ENCODE measurements at places on chromosomes 1 and 21. TPM values are rescaled to one million over a fixed set of nuclear protein-coding genes. Genes with fewer than 3 reads are reported as not detected.

Gene EIF2D
- 47.5 TPM for total RNA-seq

Gene ASAP3
- 3.9 TPM for total RNA-seq

Gene CFAP45
- total RNA-seq = not detected

Gene GOLT1A
- total RNA-seq = 1.2 TPM

Gene SPRR2A
- total RNA-seq = not detected

Gene ARMH1
- total RNA-seq = 3.6 TPM

Gene GPX7
- total RNA-seq = 21.9 TPM

Gene USF1
- total RNA-seq = 103 TPM

- H3K4me1 ChIP-seq = no peaks in the 10 kb centered on the region
- DNase-seq = no peak
- H3K4me3 ChIP-seq = no peak overlapping the region
- H3K27ac ChIP-seq = no peak overlapping the region
Observed at GRCh38 chr1:51019811-51020210, 49.8 kb downstream of the CDKN2C start.

DNA sequence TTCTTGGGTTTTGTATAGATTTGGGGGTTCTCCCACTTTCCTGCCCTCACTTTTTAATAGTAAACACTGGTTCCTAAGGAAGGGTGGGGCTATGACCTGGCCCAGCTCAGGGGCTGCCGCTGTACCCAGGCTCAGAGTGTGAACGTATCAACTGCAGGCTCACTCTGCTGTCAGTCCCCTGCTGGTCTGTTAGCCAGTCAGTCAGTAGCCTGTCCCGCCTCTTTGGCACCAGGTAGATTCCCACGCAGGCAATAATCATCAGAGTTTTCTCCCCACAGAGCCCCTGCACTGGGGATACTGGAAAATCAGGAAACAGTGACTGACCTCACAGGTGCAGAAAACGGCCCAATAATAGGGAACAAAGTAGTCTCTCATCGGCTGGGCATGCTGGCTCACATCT lies 15.0 kb upstream of the ALPL start:
- peaks cover 4% of the 10 kb centered on the region for H3K4me1 ChIP-seq
- no peak for DNase-seq
- no peak overlapping the region for H3K27ac ChIP-seq
- H3K36me3 ChIP-seq = no peaks in the 10 kb centered on the region
- H3K27me3 ChIP-seq = no peaks in the 10 kb centered on the region

- no peak overlapping the region for H3K27ac ChIP-seq
- no peak overlapping the region for H3K4me3 ChIP-seq
- H3K27me3 ChIP-seq = no peaks in the 10 kb centered on the region
- peaks cover 27% of the 10 kb centered on the region for H3K4me1 ChIP-seq
- DNase-seq = peak; percentile 67
Observed at GRCh38 chr1:5718831-5719632, 273.2 kb downstream of the NPHP4 start.

DNA sequence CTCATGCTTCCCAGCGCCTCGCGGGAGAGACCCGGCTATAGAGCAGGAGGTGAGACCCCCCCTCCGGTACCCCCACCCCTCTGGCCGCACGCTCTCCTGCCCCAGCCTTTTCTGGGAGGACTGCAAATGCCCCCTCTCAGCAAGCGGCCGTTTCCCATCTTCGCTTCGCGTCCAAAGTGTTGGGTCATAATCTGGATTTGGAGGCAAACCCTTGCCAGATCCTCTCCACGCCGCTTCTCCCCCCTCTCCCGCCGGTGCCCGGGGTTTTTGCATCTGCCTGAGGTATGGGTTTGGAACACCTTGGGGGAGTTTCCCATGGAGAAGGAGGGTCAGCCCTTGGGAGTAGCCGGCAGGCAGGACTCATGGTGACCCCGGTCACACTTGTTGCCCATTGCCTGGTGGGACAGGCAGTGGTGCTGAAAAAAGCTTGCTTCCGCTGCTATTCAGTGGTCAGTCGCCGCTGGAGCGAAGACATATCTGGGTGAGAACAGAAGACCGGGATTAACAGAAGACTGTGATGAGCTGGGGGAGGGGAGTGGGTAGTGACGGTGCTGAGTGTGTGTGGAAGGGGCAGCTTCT lies 935 bp downstream of the KCNK2 start:
- peaks cover 99% of the 10 kb centered on the region for H3K27me3 ChIP-seq
- H3K27ac ChIP-seq = no peak overlapping the region
- peak overlapping the region; percentile 70 for H3K4me3 ChIP-seq
- peak; percentile 61 for DNase-seq

DNA sequence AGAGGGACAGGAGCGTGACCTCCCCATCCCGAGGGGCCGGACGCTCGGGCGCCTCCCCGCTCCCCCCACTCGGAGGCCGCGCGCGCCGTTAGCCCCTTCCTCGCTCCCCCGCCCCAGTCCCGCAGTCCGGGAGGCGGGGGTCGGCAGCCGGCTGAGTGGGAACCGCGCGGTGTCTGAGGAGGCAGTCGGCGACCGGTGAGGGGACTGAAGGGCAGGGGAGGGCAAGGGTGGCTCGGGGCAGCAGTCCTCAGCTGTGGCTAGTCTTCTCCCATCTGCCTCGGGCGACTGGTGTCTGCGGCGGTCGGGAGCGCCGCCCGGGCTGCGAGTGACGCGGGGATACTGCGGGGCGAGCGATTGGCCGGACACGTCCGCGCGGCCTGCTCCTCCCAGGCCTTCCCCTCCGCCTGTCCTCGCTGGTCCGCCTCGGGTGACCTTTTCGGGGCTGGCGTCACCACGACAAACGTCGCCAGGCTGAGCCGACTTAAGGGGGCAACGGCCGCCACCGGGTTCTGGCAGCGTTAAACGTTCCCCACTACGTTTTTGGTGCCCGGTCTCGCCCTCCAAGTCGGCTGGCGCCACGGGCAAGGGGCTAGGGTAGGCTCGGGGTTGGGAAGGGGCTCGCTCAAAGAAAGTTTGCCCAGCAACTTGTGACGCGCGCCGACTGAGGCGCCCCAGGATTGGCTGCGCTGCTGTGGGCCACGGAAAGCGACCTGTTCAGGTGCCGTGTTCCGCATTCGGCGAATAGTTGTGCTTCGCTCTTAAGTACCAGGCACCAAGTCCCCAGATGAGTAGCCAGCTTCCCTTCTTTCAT lies 538 bp downstream of the ZNF672 start:
- H3K4me3 ChIP-seq = peak overlapping the region; percentile 87
- H3K27ac ChIP-seq = peak overlapping the region; percentile 91
- DNase-seq = peak; percentile 96
- H3K4me1 ChIP-seq = peaks cover 8% of the 10 kb centered on the region

- no peaks in the 10 kb centered on the region for H3K36me3 ChIP-seq
- no peak for DNase-seq
- H3K4me1 ChIP-seq = peaks cover 20% of the 10 kb centered on the region
- no peak overlapping the region for H3K4me3 ChIP-seq
- no peaks in the 10 kb centered on the region for H3K27me3 ChIP-seq
- no peak overlapping the region for H3K27ac ChIP-seq
Observed at GRCh38 chr1:78843546-78843945, 163.0 kb downstream of the ADGRL4 start.

DNA sequence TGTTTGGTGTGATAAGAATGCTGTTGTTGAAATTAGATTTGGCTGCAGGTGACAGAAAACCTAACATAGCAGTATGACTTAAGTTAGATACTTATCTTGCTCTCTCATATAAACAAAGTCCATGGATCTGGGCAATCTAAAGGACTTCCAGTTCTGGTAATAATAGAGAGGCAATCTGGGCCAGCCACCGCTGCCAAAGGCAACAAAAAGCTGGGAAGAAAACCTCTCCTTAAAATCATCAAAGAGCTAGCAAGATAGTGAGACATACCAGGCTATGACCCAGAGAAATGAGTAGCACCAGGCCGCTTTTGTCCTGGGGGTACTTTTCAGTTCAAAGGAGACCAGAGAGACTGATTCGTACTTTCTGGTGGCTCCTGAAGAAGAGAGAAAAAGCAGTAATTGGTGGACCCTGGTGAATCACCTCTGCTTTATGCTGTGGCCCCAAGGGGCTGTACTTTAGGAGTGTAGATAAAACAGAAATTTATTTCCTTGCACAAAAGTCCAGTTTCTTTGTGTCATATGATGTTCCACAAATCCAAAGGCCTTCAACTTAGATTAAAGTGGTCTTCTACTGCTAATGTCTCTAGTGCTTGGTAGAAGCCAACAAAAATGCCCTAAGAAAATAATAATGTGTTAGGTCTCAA lies 125.4 kb downstream of the TBX19 start:
- H3K27me3 ChIP-seq = no peaks in the 10 kb centered on the region
- no peak overlapping the region for H3K27ac ChIP-seq
- no peaks in the 10 kb centered on the region for H3K4me1 ChIP-seq
- H3K36me3 ChIP-seq = no peaks in the 10 kb centered on the region
- H3K4me3 ChIP-seq = no peak overlapping the region

- H3K36me3 ChIP-seq = no peaks in the 10 kb centered on the region
- peaks cover 16% of the 10 kb centered on the region for H3K4me1 ChIP-seq
- no peak overlapping the region for H3K27ac ChIP-seq
- peak; percentile 60 for DNase-seq
- H3K4me3 ChIP-seq = no peak overlapping the region
Observed at GRCh38 chr1:50973875-50974617, 4.0 kb downstream of the CDKN2C start.

GRCh38 chr1:5685446-5686040 lies 306.7 kb downstream of the NPHP4 start:
- H3K4me1 ChIP-seq = peaks cover 12% of the 10 kb centered on the region
- DNase-seq = no peak
- H3K27me3 ChIP-seq = no peaks in the 10 kb centered on the region

DNA sequence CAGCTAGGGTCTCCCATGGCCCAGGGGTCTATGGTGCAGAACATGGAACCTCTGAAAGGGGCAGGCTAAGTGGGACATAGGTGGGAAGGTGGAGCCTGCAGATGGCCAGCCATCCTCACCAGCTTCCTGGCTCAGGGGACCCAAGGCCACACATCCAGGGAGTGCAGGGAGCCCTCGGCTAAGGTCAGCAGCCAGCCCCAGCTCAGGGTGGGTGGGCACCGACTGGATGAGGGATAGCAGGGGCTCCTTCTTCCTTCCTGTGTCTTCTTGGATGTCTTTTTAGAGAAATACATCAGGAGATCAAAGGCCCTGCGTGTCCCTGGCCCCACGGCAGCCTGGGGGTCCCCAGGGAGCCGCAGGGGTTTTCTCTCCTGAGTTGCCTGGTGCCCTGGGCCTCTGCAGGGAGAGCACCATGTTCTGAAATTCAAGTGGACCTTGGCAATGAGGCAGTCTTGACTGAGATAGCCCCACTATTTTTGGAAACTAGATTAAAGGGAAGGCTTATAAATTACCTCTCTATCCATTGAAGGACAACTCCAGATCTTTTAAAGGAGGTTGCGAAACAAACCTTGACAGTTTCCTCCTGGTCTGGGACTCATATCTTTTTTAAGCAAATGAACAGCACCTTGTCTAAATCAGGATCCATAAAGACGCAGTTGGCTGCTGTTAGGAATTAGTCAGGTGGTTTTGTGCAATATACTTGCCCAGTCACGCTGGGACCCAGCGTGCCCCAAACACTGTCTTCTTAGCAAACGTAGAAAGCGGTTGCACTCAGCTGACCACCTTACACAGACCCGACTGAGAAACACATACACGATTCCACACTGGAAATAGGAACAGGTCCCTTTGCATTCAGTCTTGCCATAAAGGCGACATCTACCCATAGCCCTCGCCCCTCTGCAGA lies 242.3 kb downstream of the TOMM20 start:
- no peaks in the 10 kb centered on the region for H3K4me1 ChIP-seq
- H3K27me3 ChIP-seq = no peaks in the 10 kb centered on the region
- no peak overlapping the region for H3K4me3 ChIP-seq
- no peak overlapping the region for H3K27ac ChIP-seq
- no peak for DNase-seq
- H3K36me3 ChIP-seq = no peaks in the 10 kb centered on the region

GRCh38 chr1:15066191-15066590 lies 87.4 kb upstream of the TMEM51 start:
- H3K4me1 ChIP-seq = no peaks in the 10 kb centered on the region
- no peak for DNase-seq
- H3K4me3 ChIP-seq = no peak overlapping the region
- no peak overlapping the region for H3K27ac ChIP-seq

DNA sequence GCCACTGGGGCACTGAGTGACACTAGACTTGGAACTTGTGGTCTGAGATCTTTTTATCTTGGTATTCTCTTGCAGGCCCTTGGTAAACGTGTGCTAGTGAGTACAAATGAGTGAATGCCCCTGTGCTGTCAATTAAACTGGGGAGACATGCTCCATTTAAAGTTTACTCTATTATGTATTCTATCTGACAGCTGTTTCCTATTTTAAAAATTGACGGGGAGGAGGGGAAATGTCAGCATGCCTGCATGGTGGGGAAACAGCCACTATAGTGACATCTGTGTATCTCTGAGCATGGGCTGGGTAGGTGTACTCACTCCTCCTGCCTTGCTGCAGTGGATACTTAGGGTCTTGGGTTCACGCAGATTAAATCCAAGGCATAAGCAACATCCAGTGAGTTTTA lies 59.0 kb upstream of the IKBKE start:
- no peaks in the 10 kb centered on the region for H3K4me1 ChIP-seq
- H3K27ac ChIP-seq = no peak overlapping the region
- DNase-seq = no peak
- no peak overlapping the region for H3K4me3 ChIP-seq
- H3K36me3 ChIP-seq = no peaks in the 10 kb centered on the region
- no peaks in the 10 kb centered on the region for H3K27me3 ChIP-seq

- H3K27ac ChIP-seq = no peak overlapping the region
- no peak for DNase-seq
- H3K27me3 ChIP-seq = no peaks in the 10 kb centered on the region
- peaks cover 14% of the 10 kb centered on the region for H3K4me1 ChIP-seq
- H3K36me3 ChIP-seq = no peaks in the 10 kb centered on the region
Observed at GRCh38 chr1:15219280-15220023, 27.6 kb upstream of the FHAD1 start.
